ENCODE measurements at places on chromosomes 6 and 20. TPM values are rescaled to one million over a fixed set of nuclear protein-coding genes. Genes with fewer than 3 reads are reported as not detected.

- DNase-seq = no peak
- peaks cover 23% of the 10 kb centered on the region for H3K4me1 ChIP-seq
- H3K36me3 ChIP-seq = peaks cover 5% of the 10 kb centered on the region
- H3K27ac ChIP-seq = no peak overlapping the region
- no peaks in the 10 kb centered on the region for H3K27me3 ChIP-seq
Measured at GRCh38 chr6:156848533-156848932, 71.4 kb downstream of the ARID1B start.

DNA sequence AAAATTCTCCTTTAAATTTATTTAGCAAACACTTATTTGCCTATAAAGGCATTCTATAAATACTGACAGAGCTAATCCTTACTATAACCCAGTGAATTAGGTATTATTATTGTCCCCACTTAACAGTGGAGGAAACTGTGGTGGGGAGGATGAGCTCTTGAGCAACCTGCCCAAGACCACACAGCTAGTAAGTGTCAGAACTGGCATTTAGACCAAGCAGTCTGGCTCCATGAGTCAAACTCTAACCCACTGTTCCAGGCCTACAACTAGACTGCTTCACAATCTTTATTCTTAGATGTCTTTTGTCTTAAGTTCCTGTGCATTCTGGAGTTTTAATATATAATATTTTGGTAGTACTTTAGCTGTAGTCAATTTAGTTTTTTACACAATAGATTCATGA is 530.8 kb downstream of the BCKDHB start:
- no peak overlapping the region for H3K27ac ChIP-seq
- H3K4me3 ChIP-seq = no peak overlapping the region
- no peak for DNase-seq
- no peaks in the 10 kb centered on the region for H3K36me3 ChIP-seq
- no peaks in the 10 kb centered on the region for H3K4me1 ChIP-seq
- no peaks in the 10 kb centered on the region for H3K27me3 ChIP-seq

- H3K27ac ChIP-seq = no peak overlapping the region
- H3K27me3 ChIP-seq = no peaks in the 10 kb centered on the region
- DNase-seq = no peak
- peaks cover 44% of the 10 kb centered on the region for H3K4me1 ChIP-seq
- H3K4me3 ChIP-seq = no peak overlapping the region
- peaks cover 43% of the 10 kb centered on the region for H3K36me3 ChIP-seq
Measured at GRCh38 chr6:122405417-122405816, 6.0 kb downstream of the HSF2 start.

Gene BEND6
- not detected for total RNA-seq

GRCh38 chr20:11687546-11688292 is 230.0 kb upstream of the BTBD3 start:
- H3K36me3 ChIP-seq = no peaks in the 10 kb centered on the region
- H3K27ac ChIP-seq = no peak overlapping the region
- no peak for DNase-seq
- no peaks in the 10 kb centered on the region for H3K4me1 ChIP-seq

Gene UFL1
- 18.2 TPM for total RNA-seq

GRCh38 chr20:32642257-32643046 is 31.3 kb downstream of the C20orf203 start:
- no peak for DNase-seq
- no peak overlapping the region for H3K4me3 ChIP-seq
- H3K27me3 ChIP-seq = no peaks in the 10 kb centered on the region
- H3K36me3 ChIP-seq = no peaks in the 10 kb centered on the region

- peak; percentile 82 for DNase-seq
- H3K4me3 ChIP-seq = no peak overlapping the region
- no peaks in the 10 kb centered on the region for H3K36me3 ChIP-seq
Measured at GRCh38 chr20:32674362-32674789, 635 bp upstream of the C20orf203 start.

DNA sequence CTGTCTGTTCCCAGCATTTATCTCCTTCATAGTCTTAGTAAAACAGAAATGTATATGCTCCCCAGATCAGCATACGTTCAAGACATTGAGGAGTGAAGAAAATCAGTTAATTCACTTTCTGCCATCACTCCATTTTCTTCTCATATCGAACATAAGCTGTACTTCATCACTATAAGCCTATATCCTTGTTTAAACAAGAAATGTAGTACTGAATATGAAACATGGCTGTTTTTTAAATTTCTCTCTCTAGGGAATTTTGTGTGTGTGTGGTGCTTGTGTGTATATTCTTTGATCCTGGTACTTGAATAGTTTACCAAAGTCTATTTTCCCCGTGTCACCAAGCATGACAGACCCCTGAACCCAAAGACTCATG is 107.1 kb downstream of the HFE start:
- H3K4me1 ChIP-seq = peaks cover 28% of the 10 kb centered on the region
- H3K27me3 ChIP-seq = no peaks in the 10 kb centered on the region
- H3K36me3 ChIP-seq = peaks cover 25% of the 10 kb centered on the region
- H3K27ac ChIP-seq = peak overlapping the region; percentile 98

DNA sequence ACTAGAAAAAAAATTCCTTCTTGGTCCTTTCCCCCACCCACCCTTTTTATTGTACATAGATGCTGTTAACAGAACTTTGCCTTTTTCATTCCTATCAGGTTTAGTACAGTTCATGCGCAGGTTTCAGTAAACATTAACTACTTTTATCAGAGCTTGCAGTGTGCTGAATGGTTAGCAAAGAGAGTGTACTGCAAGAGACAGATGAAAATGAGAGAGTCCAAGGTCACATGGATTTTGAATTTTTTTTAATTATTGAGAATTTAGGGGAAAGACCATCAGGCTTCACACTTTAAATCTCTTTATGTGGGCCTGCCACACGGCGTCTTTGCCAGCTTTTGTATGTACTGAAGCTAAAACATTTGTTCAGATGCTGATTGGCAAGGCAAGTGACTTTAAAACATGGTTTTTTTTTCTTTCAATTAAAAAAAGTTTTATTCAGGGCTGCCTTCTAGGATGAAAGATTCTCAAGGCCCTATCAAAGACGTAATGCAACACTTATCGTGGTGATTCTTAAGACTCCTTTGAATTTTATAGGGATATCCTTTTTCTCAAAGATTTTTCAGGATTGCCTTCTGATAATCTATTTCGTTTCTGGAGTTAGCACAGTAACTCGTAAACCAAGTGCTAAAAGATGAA is 32.2 kb downstream of the RREB1 start:
- DNase-seq = no peak
- H3K36me3 ChIP-seq = peaks cover 1% of the 10 kb centered on the region
- H3K27me3 ChIP-seq = no peaks in the 10 kb centered on the region
- peak overlapping the region; percentile 77 for H3K27ac ChIP-seq
- H3K4me3 ChIP-seq = peak overlapping the region; percentile 72

Gene MYLK2
- total RNA-seq = 1.2 TPM

- no peak overlapping the region for H3K27ac ChIP-seq
- no peaks in the 10 kb centered on the region for H3K36me3 ChIP-seq
- peaks cover 4% of the 10 kb centered on the region for H3K4me1 ChIP-seq
- H3K4me3 ChIP-seq = peak overlapping the region; percentile 32
- DNase-seq = no peak
Measured at GRCh38 chr6:7052443-7053011, 55.2 kb upstream of the RREB1 start.

GRCh38 chr6:147310521-147310920 is 106.3 kb downstream of the STXBP5 start:
- H3K27me3 ChIP-seq = no peaks in the 10 kb centered on the region
- peaks cover 13% of the 10 kb centered on the region for H3K36me3 ChIP-seq
- DNase-seq = no peak
- H3K27ac ChIP-seq = no peak overlapping the region
- no peaks in the 10 kb centered on the region for H3K4me1 ChIP-seq

DNA sequence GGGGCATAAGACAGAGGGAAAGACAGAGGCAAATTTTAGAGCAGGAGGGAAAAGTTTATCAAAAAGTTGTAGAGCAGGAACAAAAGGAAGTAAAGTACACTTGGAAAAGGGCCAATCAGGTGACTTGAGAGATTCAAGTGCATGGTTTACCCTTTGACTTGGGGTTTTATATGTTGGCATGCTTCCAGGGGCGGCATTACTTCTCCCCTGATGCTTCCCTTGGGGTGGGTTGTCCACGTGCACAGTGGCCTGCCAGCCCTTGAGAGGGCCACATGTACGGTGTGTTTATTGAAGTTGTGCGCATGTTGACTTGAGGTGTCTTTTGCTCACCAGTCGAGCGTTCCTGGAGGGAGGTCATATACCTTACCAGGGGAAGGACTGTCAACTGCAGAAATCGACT is 259.5 kb upstream of the JARID2 start:
- H3K4me3 ChIP-seq = no peak overlapping the region
- no peaks in the 10 kb centered on the region for H3K36me3 ChIP-seq
- H3K27me3 ChIP-seq = peaks cover 17% of the 10 kb centered on the region
- no peak for DNase-seq
- no peak overlapping the region for H3K27ac ChIP-seq

DNA sequence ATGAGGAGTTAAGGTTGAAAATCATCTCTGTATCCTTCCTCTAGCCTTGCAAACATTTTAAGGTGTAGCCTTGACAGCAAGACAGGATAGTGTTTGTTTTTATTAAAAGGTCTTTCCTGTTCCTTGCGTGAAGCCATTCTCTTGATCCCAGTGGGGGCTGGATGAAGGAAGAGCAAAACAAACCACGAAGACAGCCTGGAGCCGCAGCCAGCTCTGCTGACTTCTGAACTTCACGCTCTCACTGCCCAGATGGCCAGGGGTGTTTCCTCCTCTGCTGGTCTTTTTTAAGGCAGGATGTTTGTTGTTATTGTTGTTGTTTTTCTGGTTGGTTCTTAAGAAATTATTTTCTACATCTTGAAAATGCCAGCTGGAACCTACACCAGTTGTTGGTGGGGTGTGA is 156.4 kb downstream of the MTHFD1L start:
- no peak for DNase-seq
- no peak overlapping the region for H3K27ac ChIP-seq
- H3K4me3 ChIP-seq = no peak overlapping the region

Gene HAO1
- total RNA-seq = not detected

Gene SCGN
- not detected for total RNA-seq

- no peak overlapping the region for H3K4me3 ChIP-seq
- peaks cover 38% of the 10 kb centered on the region for H3K27me3 ChIP-seq
- H3K4me1 ChIP-seq = peaks cover 2% of the 10 kb centered on the region
- no peak for DNase-seq
- no peak overlapping the region for H3K27ac ChIP-seq
Measured at GRCh38 chr20:63478346-63479302, 6.2 kb upstream of the KCNQ2 start.

DNA sequence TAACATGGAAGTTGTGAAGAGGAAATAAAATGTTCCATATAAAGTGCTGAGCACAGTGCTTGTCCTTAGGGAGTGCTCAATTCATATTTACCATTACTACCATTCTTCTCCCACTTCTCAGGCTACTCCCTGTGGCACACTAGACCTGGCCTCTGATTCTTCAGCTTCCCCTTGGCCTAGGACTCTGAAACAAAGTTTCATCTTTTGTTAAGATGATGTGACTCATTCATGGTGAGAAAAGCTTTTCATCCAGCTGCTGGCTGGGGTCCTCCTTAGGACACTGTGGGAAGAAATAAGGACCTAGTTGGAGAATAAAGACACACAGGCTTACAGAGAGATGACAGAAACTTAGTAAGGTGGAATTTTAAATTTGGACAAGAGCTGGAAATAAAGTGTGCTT is 314.8 kb downstream of the CDC5L start:
- H3K4me1 ChIP-seq = peaks cover 34% of the 10 kb centered on the region
- no peak overlapping the region for H3K27ac ChIP-seq
- DNase-seq = no peak
- H3K4me3 ChIP-seq = no peak overlapping the region
- H3K27me3 ChIP-seq = no peaks in the 10 kb centered on the region

Gene BPIFB1
- total RNA-seq = not detected

GRCh38 chr6:65191471-65191870 is 515.6 kb downstream of the EYS start:
- no peak overlapping the region for H3K27ac ChIP-seq
- no peak overlapping the region for H3K4me3 ChIP-seq
- H3K4me1 ChIP-seq = no peaks in the 10 kb centered on the region
- no peak for DNase-seq

Gene NKX2-2
- not detected for total RNA-seq

DNA sequence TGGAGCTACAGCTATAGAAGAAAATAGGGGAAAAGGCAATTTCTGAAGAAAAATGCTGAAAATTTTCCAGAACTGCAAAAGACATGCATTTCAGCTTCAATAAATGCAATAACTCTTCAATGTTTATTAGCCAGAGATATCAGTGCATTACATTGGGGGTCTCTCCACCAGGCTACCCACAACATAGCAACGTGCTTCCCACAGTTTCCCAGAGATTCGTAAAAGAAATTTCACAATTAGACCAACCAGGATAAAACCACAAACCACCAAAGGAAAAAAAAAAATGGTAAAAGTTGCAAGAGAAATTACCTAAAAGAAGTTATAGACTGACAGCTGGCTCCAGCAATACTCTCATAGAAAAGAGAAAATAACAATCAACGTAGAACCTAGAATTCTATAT is 16.0 kb downstream of the LY86 start:
- peaks cover 11% of the 10 kb centered on the region for H3K36me3 ChIP-seq
- DNase-seq = no peak
- H3K4me3 ChIP-seq = no peak overlapping the region

Measured in activated CD8-positive, alpha-beta memory T cell treated with anti-CD3 and anti-CD28 coated beads, Interleukin-2, amount 10 ng/mL, durations not matched to agents 7 days and 5 days (primary cell).